ENCODE measurements at places on chromosomes 2 and 18. TPM values are rescaled to one million over a fixed set of nuclear protein-coding genes. Genes with fewer than 3 reads are reported as not detected.

PLGLB2 gene
- total RNA-seq, result not detected

DNA sequence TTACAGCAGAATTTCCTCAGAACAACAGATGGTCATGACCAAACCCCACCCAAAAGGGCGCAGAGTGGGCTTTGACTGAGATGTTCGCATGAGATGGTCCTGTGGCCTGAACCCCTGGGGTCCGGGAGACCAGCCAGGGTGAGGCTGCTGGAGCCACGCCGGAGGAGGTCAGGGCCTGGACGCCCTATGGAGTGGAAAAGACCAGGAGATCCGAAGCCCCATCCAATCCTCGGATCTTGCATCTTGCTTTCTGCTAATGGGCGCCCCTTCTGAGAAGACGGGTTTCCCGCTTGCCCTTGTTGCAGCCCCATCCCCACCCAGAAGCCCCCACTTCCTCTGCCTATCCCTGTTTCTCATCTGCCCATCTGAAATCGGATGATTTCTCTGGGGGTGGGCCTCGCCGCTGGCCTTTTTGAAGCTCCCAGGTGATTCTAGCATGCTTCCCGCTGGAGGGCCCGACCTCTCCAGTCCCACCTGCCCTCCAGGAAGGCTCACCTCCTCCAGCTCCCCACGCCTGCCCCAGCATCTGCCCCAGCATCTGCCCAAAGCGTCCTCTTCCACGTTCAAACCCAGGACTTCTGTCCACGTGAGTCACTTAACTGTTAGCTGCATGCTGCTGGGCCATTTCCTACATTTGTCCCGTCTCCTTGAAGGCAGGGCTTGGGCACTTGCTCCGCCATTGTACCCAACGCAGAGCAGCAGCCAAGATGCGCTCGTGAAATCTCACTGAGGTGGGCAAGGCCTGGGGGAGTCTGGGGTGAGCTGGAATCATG is 4.3 kb upstream of the CNDP1 start:
- H3K4me1 ChIP-seq, result no peaks in the 10 kb centered on the region
- H3K27ac ChIP-seq, result no peak overlapping the region
- no peak overlapping the region for H3K4me3 ChIP-seq
- no peak for DNase-seq

MBOAT2 gene
- total RNA-seq, result 4.4 TPM

DNA sequence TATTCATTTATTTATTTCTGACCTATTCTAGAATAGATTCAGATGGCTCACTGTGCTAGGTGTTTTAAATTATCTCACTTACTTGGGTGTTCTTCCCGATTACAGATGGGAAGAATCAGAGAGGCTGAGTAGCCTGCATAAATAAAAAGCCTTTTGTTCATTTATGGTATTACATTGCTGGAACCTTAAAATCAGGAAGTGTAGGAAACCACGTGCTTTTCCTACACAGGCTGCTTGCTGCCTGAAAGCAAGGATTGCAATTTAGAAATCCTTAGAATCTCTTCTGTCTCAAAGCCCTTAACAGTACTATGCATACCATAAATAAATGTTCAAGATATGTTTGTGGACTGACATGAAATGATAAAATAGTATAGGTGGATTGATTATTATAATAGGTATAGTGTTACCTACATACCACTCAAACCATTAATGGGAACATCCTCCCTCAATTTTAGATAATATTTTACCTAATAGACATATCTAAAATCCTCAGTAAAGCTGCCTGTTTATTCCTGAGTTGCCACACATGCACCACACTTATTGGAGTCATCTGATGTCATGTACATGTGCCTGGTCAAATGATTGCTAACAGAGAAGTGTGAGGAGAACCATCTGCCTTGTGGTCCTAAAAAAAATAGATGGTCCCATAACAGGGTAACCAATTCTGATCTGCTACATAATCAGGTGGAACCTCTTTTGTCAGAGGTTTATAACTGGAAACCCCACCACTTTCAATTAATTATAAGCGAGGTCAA is 73.5 kb upstream of the C2orf15 start:
- no peak for DNase-seq
- no peak overlapping the region for H3K4me3 ChIP-seq
- H3K27me3 ChIP-seq, result no peaks in the 10 kb centered on the region
- no peaks in the 10 kb centered on the region for H3K36me3 ChIP-seq
- H3K4me1 ChIP-seq, result peaks cover 4% of the 10 kb centered on the region

- peak; percentile 85 for DNase-seq
- no peak overlapping the region for H3K27ac ChIP-seq
- no peaks in the 10 kb centered on the region for H3K4me1 ChIP-seq
- H3K27me3 ChIP-seq, result peaks cover 4% of the 10 kb centered on the region
These were observed 48.1 kb upstream of the ARL4C start for GRCh38 chr2:234544659-234545611.

DNA sequence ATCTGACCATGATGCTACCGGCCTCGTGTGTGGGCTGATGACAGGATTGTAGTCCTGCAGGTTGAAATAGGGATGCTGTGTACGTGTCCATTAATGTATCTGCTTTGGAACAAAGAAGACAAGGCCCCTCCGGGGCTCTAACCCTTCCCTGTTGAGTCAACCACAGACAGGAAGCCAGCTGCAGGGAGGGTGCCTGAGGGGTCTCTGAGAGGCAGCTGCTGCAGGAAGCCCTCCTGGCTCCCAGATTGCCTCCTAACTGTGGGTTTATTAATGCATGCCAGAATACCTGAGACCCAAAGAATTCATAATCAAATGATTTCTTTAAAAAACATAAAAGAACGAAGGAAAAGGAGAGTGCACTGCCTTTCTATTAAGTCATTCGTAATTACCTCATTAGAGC is 140.4 kb downstream of the CELF4 start:
- no peaks in the 10 kb centered on the region for H3K36me3 ChIP-seq
- peaks cover 4% of the 10 kb centered on the region for H3K27me3 ChIP-seq
- H3K4me1 ChIP-seq, result no peaks in the 10 kb centered on the region
- H3K4me3 ChIP-seq, result no peak overlapping the region
- no peak overlapping the region for H3K27ac ChIP-seq

GMPPA gene
- total RNA-seq, result 28.4 TPM

- H3K27me3 ChIP-seq, result no peaks in the 10 kb centered on the region
- no peak overlapping the region for H3K4me3 ChIP-seq
- peaks cover 69% of the 10 kb centered on the region for H3K4me1 ChIP-seq
- no peak for DNase-seq
- H3K36me3 ChIP-seq, result peaks cover 18% of the 10 kb centered on the region
These were observed 6.3 kb downstream of the CCNT2 start for GRCh38 chr2:134924912-134925311.

NEU2 gene
- not detected for total RNA-seq

- no peak for DNase-seq
- H3K27me3 ChIP-seq, result peaks cover 5% of the 10 kb centered on the region
- no peak overlapping the region for H3K4me3 ChIP-seq
- H3K27ac ChIP-seq, result no peak overlapping the region
- H3K36me3 ChIP-seq, result no peaks in the 10 kb centered on the region
These were observed 164.6 kb downstream of the GULP1 start for GRCh38 chr2:188456114-188456909.

CFAP65 gene
- not detected for total RNA-seq

GRCh38 chr2:211477537-211478275 is 921.3 kb downstream of the CPS1 start:
- H3K27ac ChIP-seq, result no peak overlapping the region
- H3K27me3 ChIP-seq, result no peaks in the 10 kb centered on the region
- no peaks in the 10 kb centered on the region for H3K4me1 ChIP-seq

- peaks cover 4% of the 10 kb centered on the region for H3K36me3 ChIP-seq
- no peak overlapping the region for H3K27ac ChIP-seq
- no peak for DNase-seq
- H3K4me3 ChIP-seq, result peak overlapping the region; percentile 59
These were observed 1.1 kb downstream of the DSC3 start for GRCh38 chr18:31041271-31042083.

MARCHF4 gene
- total RNA-seq, result not detected

SERPINB4 gene
- not detected for total RNA-seq

CHRND gene
- total RNA-seq, result not detected

FZD7 gene
- 0.43 TPM for total RNA-seq

GRCh38 chr2:162509288-162509968 is 165.5 kb downstream of the GCA start:
- no peak overlapping the region for H3K4me3 ChIP-seq
- H3K4me1 ChIP-seq, result no peaks in the 10 kb centered on the region
- no peaks in the 10 kb centered on the region for H3K36me3 ChIP-seq
- no peak overlapping the region for H3K27ac ChIP-seq

- no peak overlapping the region for H3K4me3 ChIP-seq
- peaks cover 55% of the 10 kb centered on the region for H3K36me3 ChIP-seq
- peak overlapping the region; percentile 43 for H3K27ac ChIP-seq
- H3K27me3 ChIP-seq, result no peaks in the 10 kb centered on the region
- H3K4me1 ChIP-seq, result peaks cover 34% of the 10 kb centered on the region
- DNase-seq, result no peak
These were observed 77.1 kb upstream of the CD302 start for GRCh38 chr2:159875083-159875482.

GRCh38 chr2:169798718-169799592 is at the start of gene SSB:
SSB (plus strand) TSS chr2:169798871; CDS start chr2:169800961, 2,090 bp downstream.
- peak; percentile 97 for DNase-seq
- H3K4me3 ChIP-seq, result peak within 1 kb of the TSS; percentile 88
- peaks cover 29% of the 10 kb centered on the region for H3K4me1 ChIP-seq
- peaks cover 2% of the 10 kb centered on the region for H3K27me3 ChIP-seq
- H3K36me3 ChIP-seq, result peaks cover 11% of the 10 kb centered on the region

DNA sequence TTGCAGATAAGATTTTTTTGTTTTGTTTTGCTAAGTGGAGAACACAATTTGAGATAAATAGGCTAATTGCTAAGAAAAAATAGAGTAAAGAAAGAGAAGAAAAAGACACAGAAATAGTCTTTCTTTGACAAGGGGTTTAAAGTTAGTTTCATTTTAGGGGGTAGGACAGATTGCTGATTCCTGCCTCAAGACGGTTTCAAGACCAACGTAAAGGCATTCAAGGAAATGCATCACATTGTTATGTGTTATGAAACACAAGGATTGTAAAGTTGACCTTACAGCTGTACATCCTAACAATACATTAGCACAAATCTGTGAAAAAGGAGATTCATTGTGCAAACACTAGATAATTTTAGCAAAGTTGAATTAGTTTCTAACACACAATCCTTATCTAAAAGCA is 22.7 kb upstream of the ETAA1 start:
- H3K4me1 ChIP-seq, result no peaks in the 10 kb centered on the region
- DNase-seq, result no peak
- H3K36me3 ChIP-seq, result no peaks in the 10 kb centered on the region
- H3K27me3 ChIP-seq, result peaks cover 5% of the 10 kb centered on the region

DNA sequence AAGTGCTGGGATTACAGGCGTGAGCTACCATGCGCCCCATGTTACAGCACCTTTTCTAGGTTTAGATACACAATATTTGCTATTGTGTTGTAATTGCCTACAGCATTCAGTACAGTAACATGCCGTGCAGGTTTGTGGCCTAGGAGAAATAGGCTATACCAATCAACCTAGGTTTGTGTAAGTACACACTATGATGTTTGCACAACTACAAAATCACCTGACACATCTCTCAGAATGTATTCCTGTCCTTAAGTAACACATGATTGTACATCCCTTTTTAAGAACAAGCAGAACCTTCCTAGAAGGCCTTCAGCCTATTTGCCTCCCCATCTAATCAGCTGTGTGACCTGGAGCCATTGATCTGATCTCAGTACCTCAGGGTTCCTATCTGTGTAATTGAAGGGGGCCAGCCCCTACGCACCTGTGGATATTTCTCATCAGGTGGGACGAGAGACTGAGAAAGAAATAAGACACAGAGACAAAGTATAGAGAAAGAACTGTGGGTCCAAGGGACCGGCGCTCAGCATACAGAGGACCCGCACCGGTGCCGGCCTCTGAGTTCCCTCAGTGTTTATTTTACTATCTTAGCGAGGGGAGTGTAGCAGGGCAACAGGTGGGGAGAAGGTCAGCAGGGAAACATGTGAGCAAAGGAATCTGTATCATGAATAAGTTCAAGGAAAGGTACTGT is 18.7 kb upstream of the TMBIM1 start:
- H3K27me3 ChIP-seq, result no peaks in the 10 kb centered on the region
- no peak overlapping the region for H3K4me3 ChIP-seq
- no peak overlapping the region for H3K27ac ChIP-seq
- H3K4me1 ChIP-seq, result peaks cover 13% of the 10 kb centered on the region
- DNase-seq, result no peak

DNA sequence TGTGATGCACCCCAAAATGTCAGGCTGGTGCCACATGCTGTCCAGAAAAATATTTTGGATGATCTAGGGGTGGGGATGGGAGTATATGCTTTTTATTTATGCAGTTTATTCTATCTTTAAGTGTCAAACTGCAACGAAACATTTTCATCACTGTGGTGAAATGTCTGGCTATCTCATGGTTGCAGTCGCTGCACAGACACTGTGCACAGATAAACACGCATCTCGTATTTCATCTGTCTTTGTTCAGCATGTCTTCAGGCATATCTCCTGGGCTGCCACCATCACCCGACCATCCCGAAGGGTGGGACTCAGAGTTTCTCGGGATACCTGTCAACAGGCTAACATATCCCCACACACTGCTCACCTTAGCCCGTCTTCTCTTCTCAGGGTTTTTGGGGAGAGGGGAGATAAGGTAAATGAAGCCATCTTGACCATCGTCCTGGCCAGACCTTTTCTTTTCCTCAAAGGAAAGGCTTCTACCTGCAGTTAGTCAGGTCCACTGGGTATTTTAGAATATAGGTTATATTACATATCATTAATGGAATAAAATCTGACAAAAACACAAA is 80.7 kb upstream of the NABP1 start:
- no peak overlapping the region for H3K4me3 ChIP-seq
- H3K36me3 ChIP-seq, result no peaks in the 10 kb centered on the region
- no peak overlapping the region for H3K27ac ChIP-seq
- H3K27me3 ChIP-seq, result no peaks in the 10 kb centered on the region
- no peak for DNase-seq
- no peaks in the 10 kb centered on the region for H3K4me1 ChIP-seq

DNA sequence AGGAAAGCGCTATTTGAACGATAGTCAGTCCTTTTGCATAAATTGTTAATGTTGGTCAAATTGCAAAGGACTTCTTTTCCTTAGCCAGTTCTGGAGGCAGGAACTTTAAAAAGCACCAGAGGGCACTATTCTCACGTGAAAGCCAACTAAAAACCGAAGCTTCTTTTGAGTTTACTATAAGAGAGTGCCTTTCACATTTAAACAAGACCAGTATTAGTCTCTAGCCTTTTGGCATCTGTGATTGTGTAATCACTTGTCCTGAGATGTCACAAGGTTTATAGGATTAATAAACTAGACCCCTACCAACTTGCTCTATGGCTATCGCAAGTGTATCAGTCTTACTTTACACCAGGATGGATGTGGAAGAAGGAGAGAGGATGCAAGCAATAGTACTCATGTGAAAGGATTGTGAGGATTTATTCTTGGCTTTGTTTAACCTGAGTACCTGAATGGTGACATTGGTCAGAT is 14.4 kb upstream of the STAT4 start:
- H3K36me3 ChIP-seq, result no peaks in the 10 kb centered on the region
- H3K4me1 ChIP-seq, result peaks cover 21% of the 10 kb centered on the region

Measured in activated naive CD4-positive, alpha-beta T cell treated with anti-CD3 and anti-CD28 coated beads for 36 hours (primary cell).